ENCODE measurements at places on chromosomes 6 and 20.

DNA sequence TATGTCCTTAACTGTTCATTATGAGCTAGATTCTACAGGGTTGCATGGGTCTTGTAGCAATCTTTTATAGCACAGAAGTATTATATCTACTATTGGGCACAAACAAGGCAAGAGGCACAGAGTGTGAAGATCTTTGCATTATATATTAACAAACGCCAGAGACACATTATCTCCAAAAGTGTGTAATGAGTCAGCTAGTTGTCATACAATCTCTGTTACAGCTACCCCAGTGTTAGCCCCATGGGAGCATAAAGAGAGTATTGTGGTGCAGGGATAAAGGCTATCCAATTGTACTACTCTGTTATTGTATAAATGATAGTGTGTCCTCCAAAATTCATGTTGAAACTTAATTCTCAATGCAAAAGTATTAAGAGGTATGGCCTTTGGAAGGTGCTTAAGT is 148.4 kb upstream of the RIMS1 start:
- no peaks in the 10 kb centered on the region for H3K4me1 ChIP-seq
- no peak overlapping the region for H3K4me3 ChIP-seq
- no peak for DNase-seq
- H3K36me3 ChIP-seq: no peaks in the 10 kb centered on the region
- no peak overlapping the region for H3K27ac ChIP-seq

GRCh38 chr6:44538131-44538806 is 150.8 kb downstream of the CDC5L start:
- H3K27ac ChIP-seq: no peak overlapping the region
- H3K27me3 ChIP-seq: no peaks in the 10 kb centered on the region
- no peaks in the 10 kb centered on the region for H3K36me3 ChIP-seq
- DNase-seq: peak; percentile 58

- H3K27me3 ChIP-seq: no peaks in the 10 kb centered on the region
- H3K27ac ChIP-seq: no peak overlapping the region
- no peak overlapping the region for H3K4me3 ChIP-seq
- DNase-seq: no peak
- peaks cover 3% of the 10 kb centered on the region for H3K4me1 ChIP-seq
Measured at GRCh38 chr20:53608456-53609452, 15.1 kb upstream of the ZNF217 start.

- no peaks in the 10 kb centered on the region for H3K4me1 ChIP-seq
- no peaks in the 10 kb centered on the region for H3K27me3 ChIP-seq
- H3K27ac ChIP-seq: no peak overlapping the region
- DNase-seq: no peak
- no peak overlapping the region for H3K4me3 ChIP-seq
Measured at GRCh38 chr6:7671581-7671980, 54.3 kb upstream of the BMP6 start.

- no peaks in the 10 kb centered on the region for H3K36me3 ChIP-seq
- no peak for DNase-seq
- H3K27ac ChIP-seq: no peak overlapping the region
- H3K27me3 ChIP-seq: no peaks in the 10 kb centered on the region
- H3K4me3 ChIP-seq: no peak overlapping the region
Measured at GRCh38 chr6:13378669-13379590, 50.6 kb upstream of the TBC1D7 start.

DNA sequence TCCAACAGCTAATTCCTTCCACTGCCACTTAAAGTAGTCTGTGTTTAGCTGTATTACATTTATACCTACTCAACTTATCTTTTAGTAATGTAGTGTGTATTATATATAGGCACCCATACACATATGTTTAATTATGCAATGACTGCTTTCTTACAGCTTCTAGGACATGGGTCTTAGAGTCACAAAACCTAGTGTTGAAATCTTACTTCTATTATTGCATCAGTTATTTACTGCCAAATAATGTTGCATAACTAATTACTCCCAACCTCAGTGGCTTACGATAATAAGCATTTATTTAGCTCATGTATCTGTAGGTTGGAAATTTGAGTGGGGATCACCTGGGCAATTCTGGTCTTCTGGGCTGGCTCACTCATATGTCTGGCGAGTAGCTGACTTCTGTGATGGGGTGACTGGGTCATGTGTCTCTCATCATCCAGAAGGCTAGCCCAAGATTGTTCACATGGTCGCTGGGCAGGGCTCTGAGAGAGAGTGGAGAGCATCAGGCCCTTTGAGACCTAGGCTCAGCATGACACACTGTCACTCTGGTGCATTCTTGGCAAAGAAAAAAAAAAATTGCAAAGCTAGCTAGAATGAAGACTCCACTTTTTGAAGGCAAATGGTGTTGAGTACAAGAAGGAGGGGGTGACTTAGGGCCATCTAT is 187.0 kb downstream of the PLCB1 start:
- H3K27me3 ChIP-seq: no peaks in the 10 kb centered on the region
- DNase-seq: no peak
- no peak overlapping the region for H3K27ac ChIP-seq
- H3K4me1 ChIP-seq: no peaks in the 10 kb centered on the region
- H3K36me3 ChIP-seq: no peaks in the 10 kb centered on the region

- no peak overlapping the region for H3K27ac ChIP-seq
- no peak overlapping the region for H3K4me3 ChIP-seq
- H3K27me3 ChIP-seq: no peaks in the 10 kb centered on the region
- DNase-seq: peak; percentile 61
- H3K36me3 ChIP-seq: no peaks in the 10 kb centered on the region
Measured at GRCh38 chr6:36728289-36729160, 30.9 kb downstream of the RAB44 start.

Data from kidney (tissue), 22 donors.